LHCN-M2 (cell line): ENCODE measurements at places on chromosomes 5 and 9. TPM values are rescaled to one million over a fixed set of nuclear protein-coding genes. Genes with fewer than 3 reads are reported as not detected.

Gene SLC36A3
- total RNA-seq, result not detected in 2 replicates

Gene LCN12
- not detected in 2 replicates for total RNA-seq

Gene SYK
- not detected in 2 replicates for total RNA-seq

Gene TESK1
- total RNA-seq, result 21.7 and 26.8 TPM in 2 replicates

Gene PIP5K1B
- not detected in 2 replicates for total RNA-seq

Gene AGXT2
- not detected in 2 replicates for total RNA-seq

Gene TNC
- 29.6 and 39.9 TPM in 2 replicates for total RNA-seq

Gene FAM163B
- not detected in 2 replicates for total RNA-seq

Gene GPX8
- total RNA-seq, result 129 and 135 TPM in 2 replicates

Gene SMIM23
- total RNA-seq, result not detected in 2 replicates

Gene SLC25A25
- 24.9 and 25.2 TPM in 2 replicates for total RNA-seq

Gene PCDHB15
- 3.8 TPM in 2 replicates for total RNA-seq

Gene FOXD4L3
- total RNA-seq, result not detected in 2 replicates

Gene GDNF
- total RNA-seq, result 0.40 and 0.64 TPM in 2 replicates

Gene IRX2
- total RNA-seq, result 5.3 and 6.7 TPM in 2 replicates

Gene RABEPK
- total RNA-seq, result 24.4 and 24.5 TPM in 2 replicates

Gene CCDC192
- total RNA-seq, result not detected in 2 replicates

Gene SPINK5
- total RNA-seq, result not detected in 2 replicates

Gene PRR16
- 30.3 and 34.1 TPM in 2 replicates for total RNA-seq

Gene FAT2
- total RNA-seq, result 0.13 TPM in 1 of 2 replicates, not detected in the other

Gene PCDHGA1
- total RNA-seq, result 5.3 and 7.1 TPM in 2 replicates

Gene SHC3
- total RNA-seq, result under 0.01 and 0.06 TPM in 2 replicates

Gene AMACR
- 18.3 and 21.0 TPM in 2 replicates for total RNA-seq

Gene SCGB3A2
- not detected in 2 replicates for total RNA-seq

Gene VDAC1
- total RNA-seq, result 461 and 479 TPM in 2 replicates

Gene SH3RF2
- 1.2 and 1.9 TPM in 2 replicates for total RNA-seq

Gene ADAMTS16
- 1.6 and 2.6 TPM in 2 replicates for total RNA-seq

Gene CAVIN4
- total RNA-seq, result 2.2 and 5.2 TPM in 2 replicates

Gene PCDHGA6
- 0.77 and 0.98 TPM in 2 replicates for total RNA-seq

Gene WWC1
- 0.29 and 0.96 TPM in 2 replicates for total RNA-seq

Gene BTNL8
- not detected in 2 replicates for total RNA-seq

Gene TMC1
- total RNA-seq, result not detected in 2 replicates

Gene JAKMIP2
- 0.06 and 0.52 TPM in 2 replicates for total RNA-seq

Gene TRIM52
- 3.4 and 5.7 TPM in 2 replicates for total RNA-seq

Gene PSD2
- total RNA-seq, result not detected in 2 replicates
